Stimulated activated CD8-positive, alpha-beta memory T cell treated with anti-CD3 and anti-CD28 coated beads, Interleukin-15, amount 100 ng/mL, for 48 hours (primary cell): ENCODE measurements at places on chromosomes 4 and X.

GRCh38 chr4:166735553-166735952 lies 498.7 kb downstream of the SPOCK3 start:
- no peak for DNase-seq

- no peak for DNase-seq
These were observed 13.8 kb downstream of the NELFA start for GRCh38 chr4:1994938-1995337.

DNA sequence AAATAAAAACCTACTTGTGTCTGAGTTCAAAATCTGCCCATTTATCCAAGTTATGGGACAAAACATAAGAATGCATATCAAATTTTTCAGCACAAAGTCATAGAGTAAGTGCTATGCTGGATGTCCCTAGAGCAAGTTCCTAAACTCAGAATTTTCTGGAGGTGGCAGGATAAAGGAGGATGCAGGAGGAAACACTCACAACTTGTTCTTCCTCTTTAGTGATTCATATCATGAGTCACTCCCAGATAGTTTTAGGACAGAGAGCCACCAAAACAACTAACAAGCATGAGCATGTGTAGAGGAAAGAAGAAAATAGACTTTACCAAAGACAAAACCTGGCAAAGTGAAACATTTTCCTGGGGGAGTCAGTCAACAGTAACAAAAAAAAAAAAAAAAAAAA lies 302.7 kb downstream of the KCTD8 start:
- no peak for DNase-seq

- no peak for DNase-seq
These were observed 195.9 kb downstream of the CHM start for GRCh38 chrX:85851418-85851817.

DNA sequence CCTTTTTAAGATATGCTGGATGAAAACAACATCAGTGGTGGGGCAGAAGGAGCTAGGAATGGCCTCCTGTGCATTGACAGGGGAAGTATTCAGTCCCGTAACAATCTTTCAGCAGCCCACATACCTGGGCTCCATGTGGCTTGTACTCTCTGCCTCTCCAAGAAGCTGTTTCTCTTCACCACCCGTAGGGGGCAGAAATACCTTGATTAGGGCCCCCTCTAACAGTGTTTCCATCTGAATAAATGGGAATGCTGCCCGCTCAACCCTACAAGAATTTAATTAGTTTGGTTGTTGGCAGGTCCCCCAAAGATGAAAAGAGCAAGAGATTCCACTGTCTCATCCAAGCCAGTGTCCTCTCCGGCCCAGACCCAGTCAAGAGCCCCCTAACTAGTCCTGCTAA lies 155.2 kb downstream of the SMIM20 start:
- no peak for DNase-seq

DNA sequence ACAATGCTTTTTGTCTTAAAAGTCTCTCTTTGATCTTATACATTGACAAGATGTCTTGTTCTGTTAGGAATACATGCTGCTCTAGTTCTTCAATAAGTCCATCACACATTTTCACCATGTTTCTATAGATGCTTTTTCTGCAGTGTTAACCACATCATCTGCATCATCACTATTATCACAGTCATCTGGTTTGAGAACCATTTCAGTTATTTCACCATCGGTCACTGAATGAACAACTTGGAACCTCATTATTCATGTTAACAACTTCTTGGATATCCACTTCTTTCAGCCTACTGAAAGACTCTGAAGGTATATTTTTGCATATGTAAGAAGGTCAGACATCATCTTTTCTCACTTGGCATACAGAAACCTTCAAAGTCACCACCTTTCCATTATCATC lies 975.2 kb downstream of the STIM2 start:
- DNase-seq = no peak

DNA sequence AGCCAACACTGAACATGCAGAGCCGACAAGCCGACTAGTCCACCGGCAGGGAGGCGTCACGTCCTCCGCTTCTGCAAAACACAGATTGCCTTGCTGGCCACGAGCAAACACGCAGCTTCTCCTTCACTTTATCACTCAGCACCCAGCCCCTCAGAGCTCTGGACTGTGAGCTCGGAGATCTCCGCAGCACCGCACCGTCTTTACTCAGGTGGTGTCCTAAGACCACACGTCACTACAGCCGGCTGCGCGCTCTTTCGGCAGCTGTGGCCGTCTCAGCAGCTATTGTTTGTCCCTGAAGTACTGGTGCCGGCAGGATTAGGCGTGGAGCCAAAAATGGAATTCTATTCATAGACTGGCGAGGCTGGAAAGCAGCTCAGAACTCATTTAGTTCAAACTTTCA lies 72.0 kb downstream of the FAT1 start:
- DNase-seq = no peak

DNA sequence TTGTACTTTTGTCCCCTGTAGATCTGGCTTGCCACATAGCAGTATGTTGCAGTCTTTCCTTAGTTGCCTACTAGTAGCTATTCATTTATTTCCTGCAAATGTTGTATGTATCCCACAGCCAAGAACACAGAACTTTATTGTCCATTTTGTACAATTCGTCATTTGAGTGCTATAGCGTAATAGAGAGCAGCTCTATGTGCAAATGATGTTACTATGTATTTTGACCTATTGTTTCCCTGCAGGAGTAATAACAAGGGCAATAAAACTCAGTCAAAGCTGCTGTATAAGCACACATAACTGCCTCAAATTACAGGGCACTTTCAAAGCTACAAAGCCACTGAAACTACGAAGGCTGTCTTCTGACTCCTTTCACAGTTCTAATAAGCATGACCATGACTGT lies 48.1 kb downstream of the NRK start:
- DNase-seq = no peak

DNA sequence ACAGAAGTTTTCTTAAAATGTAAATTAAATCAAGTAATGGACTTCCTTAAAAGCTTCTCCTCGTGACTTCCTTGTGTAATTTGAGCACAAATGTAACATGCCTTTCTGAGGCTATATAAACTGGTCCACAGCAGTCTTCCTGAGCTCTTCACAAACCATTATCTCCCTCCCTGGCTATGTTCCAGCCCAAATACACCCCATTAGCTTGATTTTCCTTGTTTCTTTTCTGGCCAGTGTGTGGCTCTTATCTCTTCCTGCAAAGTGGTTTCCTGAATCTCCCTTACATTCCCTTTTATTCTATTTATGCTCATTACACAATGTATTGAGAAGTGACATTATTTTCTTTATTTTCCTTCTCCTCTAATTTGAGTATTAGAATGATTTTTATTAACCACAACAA lies 1085.3 kb upstream of the PCDH10 start:
- no peak for DNase-seq

GRCh38 chr4:169220447-169220846 lies 50.3 kb downstream of the SH3RF1 start:
- DNase-seq = no peak

- no peak for DNase-seq
These were observed 54.1 kb downstream of the APBB2 start for GRCh38 chr4:41160012-41160789.

- no peak for DNase-seq
These were observed 12.6 kb downstream of the NEIL3 start for GRCh38 chr4:177322266-177322665.

DNA sequence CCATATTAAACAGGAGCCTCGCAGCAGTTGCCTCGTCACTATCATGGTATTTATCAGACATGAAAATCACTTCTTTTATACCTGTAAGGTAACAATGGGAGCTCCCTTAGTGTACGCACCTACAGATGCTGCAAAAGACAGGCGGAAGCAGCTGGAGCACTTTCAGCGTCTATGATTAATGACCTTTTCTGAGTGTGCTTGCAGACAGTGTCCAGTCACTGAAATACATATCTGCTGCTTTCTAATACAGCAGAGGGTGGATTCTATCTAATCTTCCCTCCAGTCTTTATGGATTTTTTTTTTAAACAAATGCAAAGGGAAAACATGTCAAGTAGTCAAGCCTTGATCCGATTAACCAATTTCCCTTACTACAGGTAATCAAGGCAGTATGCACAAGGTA lies 24.1 kb downstream of the DCTD start:
- DNase-seq = no peak

- DNase-seq = no peak
These were observed 465.3 kb downstream of the C4orf33 start for GRCh38 chr4:129561280-129561679.

- DNase-seq = no peak
These were observed 18.8 kb upstream of the SYNPO2 start for GRCh38 chr4:118869808-118870342.

- DNase-seq = no peak
These were observed 46.8 kb downstream of the PSAPL1 start for GRCh38 chr4:7387925-7388324.
